Activated T-helper 1 cell treated with anti-CD3 and anti-CD28 coated beads, Interleukin-12 subunit alpha, Interleukin-12 subunit beta, Interleukin-2, Interleukin-4 antibody, amounts not matched to agents 30 ng/mL and 10 ng/mL and 1 ng/mL, durations not matched to agents 14 hours and 24 hours and 36 hours (primary cell): ENCODE measurements at places on chromosomes 5 and 9. TPM values are rescaled to one million over a fixed set of nuclear protein-coding genes. Genes with fewer than 3 reads are reported as not detected.
A peak's percentile ranks its signal among the peaks of the same experiment; 100 is the strongest.

DNA sequence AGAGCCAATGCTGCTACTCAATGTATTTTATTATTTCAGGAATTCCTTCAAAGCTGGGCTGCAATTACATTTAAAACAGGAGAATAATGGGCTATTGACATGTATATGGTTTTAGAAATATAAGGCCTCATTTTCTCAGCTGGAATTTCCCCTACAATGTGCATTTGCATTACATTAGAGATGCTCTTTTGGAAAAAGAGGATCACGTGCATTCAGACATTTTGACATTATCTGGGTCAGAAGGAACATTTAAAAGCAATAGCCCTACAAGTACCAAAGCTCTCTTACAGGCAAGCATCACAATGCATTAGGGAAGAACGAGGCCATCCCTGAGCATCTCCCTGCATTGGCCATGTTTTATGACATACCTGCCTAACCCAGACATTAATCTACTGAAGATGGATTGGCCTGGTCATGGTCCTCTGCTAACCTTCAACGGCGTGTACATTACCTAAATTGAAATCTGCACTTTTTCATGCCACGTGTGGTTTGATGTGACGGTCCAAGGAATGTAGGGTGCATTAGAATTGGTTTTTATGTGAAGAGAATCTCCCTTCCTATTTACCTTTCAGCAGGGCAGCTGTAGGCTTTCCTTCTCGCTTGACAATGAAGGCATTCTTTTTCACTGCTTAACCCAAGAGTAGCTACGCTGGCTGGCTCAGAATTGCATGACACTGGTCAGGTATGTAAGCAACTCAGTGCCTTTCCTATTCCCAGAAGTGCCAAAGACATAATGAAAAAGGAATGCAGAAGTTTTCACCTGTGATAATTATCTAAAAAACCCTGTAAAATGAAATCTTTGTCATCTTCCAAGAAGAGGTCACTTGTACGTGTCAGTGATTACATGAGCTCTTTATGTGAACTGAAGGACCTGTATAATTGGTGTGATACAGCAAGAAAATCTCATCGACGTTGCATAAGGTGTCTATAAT is 212.3 kb upstream of the MPDZ start:
- no peak for DNase-seq

DNA sequence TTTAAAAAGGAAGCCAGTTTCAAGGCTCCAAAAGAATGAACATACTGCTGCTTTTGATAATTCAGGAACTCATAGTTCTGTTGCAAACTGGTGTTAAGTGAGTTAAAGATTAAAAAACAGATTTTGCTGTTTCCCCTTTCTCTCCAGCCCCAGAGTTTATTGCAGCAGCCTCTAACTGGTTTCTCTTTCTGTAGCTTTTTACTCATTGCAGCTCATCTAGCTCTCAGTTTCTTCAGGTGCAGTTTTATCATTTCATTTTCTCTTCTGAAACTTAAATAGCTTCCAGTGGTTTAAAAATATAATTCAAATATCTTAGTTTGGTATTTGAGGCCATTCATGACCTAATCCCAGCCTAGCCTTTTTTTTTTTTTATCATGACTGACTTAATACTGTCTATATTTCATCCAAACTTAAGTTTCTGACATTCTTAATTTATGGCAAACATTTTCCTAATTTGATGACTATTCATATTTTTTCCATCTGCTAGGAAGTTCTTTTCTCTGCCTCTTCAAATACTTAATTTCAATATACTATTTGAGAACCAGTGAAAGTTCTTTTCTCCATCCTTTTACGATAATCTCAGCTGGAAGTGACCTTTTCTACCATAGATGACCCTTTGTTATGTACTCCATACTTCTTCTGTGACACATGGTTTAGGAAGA is 252.7 kb upstream of the GRIA1 start:
- no peak for DNase-seq

DNA sequence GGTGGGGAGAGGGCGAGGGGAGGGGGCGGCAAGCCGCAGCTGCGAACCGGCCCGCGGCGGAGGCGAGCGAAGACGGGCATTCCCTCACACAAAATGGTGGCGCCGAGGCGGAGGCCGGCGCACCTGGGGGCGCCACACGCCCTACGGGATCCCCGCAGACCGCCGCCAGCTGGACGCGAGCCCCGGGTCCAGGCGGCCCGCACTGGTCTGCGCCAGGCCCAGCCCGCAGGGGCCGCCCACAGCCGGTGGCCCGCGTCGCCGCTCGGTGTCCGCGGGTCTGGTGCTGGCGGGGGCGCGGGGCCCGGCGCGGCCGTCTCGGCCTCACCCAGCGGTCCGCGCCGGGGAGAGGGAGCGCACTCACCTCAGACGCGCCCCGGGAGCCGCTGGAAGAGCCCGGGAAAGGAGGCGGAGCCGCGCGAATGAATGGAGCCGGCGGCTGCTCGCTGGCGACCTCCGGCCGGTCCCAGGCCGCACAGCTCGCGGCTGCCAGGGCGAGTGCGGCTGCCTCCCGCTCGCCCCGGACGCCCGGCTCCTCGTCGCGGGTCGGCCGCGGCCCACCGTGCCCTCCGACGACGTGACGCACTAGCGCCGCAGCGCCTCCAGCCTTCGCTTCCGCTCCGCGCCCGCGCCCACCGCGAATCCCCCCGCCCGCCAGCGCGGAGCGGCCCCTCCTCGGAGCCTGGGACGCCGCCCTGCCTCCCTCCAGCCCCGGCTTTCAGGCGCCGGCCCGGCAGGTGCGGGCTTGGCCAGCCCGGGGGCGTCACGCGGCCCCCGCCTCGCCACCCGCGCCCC is at the start of gene FAM169A:
FAM169A (minus strand) TSS at position 584 of the 792 bp plus-strand sequence. CDS start 24,711 bp downstream, outside the sequence.
- peak; percentile 19 for DNase-seq

GRCh38 chr9:21395778-21396717 is 10.8 kb upstream of the IFNA2 start:
- peak; percentile 28 for DNase-seq

The BARHL1 gene
- not detected in 2 replicates for total RNA-seq

The TAF11L5 gene
- total RNA-seq, result not detected in 2 replicates

The PCDHGA5 gene
- 0.24 and 0.31 TPM in 2 replicates for total RNA-seq

The DAB2 gene
- not detected in 2 replicates for total RNA-seq
